NCI-H1417 treated with DMSO at 0.1 percent for 48 hours (cell line): ENCODE measurements at places on chromosomes 5 and 9.

DNA sequence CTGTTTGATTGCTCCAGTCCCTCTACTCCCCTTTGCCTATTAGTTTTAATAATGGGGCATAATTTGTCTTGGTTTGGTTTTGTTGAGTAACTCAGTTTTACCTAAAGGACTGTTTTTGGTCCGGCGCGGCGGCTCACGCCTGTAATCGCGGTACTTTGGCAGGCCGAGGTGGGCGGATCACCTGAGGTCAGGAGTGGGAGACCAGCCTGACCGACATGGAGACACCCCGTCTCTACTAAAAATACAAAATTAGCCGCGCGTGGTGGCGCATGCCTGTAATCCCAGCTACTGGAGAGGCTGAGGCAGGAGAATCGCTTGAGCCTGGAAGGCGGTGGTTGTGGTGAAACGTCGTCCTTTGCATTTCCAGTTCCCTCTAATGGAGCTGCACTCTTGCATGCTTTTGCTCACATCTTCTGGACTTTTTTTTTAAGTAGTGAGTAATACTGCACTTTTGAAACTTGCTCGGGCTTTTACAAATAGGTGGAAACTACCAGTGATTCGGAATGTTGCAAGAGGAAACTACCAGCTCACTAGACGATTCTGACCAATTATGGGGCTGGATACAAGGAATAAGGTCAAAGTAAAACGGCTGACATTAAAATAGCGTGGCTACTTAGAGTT is 721 bp upstream of the MAML1 start:
- no peak for DNase-seq

DNA sequence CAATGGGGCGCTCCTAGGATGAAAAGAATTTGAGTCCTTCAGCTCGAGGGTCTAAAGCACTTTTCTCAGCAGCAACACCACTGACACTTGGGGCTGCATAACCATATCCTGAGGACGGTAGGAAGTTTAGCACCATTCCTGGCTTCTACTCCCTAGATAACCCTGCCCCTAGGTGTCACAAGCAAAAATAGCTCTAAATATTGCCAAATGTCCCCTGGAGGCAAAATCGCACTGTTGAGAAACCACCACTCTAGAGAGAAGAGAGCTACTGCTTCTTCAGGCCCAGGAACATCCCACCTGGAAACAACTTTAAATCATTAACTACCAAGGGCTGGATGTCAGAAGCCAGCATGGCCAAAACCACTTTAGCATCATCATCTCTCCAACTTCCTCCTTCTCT is 29.8 kb downstream of the MYO10 start:
- DNase-seq: no peak

GRCh38 chr5:172508471-172509404 is 54.4 kb upstream of the SH3PXD2B start:
- DNase-seq: no peak

- no peak for DNase-seq
Measured at GRCh38 chr9:36441966-36442365, 41.9 kb upstream of the RNF38 start.

- DNase-seq: no peak
Measured at GRCh38 chr5:113293975-113294310, 140.8 kb downstream of the TSSK1B start.
